ENCODE measurements at places on chromosomes 1 and 21. TPM values are rescaled to one million over a fixed set of nuclear protein-coding genes. Genes with fewer than 3 reads are reported as not detected.

MXRA8 gene
- total RNA-seq, result 0.75 TPM

LCE1B gene
- total RNA-seq, result not detected

TFF2 gene
- total RNA-seq, result not detected

TNFRSF8 gene
- total RNA-seq, result 35.1 TPM

RGS16 gene
- 94.3 TPM for total RNA-seq

DNALI1 gene
- total RNA-seq, result not detected

DNA sequence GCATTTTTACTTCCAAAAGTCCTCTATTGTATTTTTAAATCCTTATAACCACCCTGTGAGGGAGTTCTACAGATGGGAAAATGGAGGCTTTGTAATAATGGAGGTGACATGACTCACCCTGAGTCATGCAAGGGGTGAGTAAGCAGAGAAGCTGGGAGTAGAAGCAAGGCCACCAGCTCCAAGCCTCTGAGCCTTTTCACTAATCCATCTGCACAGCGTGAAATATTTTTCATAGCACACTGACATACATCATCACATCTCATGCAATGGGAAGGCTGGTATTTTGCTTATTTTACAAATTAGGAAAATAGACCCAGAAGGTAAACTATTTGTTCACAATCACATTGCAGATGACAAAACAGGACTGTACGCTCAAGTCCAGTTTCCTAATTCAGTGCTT is 96.9 kb downstream of the KCNH1 start:
- no peak for DNase-seq

DNA sequence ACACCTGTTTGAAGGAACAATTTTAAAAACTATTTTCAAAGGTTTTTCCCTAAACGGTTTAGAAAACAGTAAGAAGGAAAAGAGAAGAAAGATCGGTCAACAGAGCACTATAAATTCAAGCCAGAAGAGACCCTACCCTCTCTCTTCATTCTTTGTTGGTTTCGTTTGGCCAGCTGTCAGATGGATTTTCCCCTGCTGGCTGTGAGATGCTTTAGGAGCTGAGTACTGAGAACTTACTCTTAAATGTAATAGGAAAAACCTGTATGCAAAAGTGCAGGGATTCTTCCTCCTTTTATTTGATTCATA is 1.3 kb upstream of the TXNIP start:
- no peak for DNase-seq

- DNase-seq, result peak; percentile 89
Measured at GRCh38 chr1:206575165-206575893, 36.9 kb downstream of the EIF2D start.

DNA sequence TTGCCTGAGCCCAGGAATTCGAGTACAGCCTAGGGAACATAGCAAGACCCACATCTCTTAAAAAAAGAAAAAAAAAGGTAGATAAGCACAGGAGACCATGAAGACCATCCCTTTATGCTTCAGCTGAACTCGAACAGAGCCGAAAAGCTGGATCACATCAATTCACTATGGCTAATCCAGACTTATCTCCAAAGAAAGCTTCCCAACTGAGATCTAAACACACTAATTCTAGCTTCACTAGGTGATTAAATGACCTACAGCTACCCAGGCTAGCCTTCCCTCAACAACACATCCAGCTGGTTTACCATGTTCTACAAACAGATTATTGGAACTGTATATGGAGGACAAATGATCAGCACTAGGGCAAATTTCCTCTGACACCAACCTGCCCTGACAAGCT is 44.0 kb upstream of the NR5A2 start:
- no peak for DNase-seq

- DNase-seq, result no peak
Measured at GRCh38 chr1:165207853-165208515, 148.5 kb downstream of the LMX1A start.

- no peak for DNase-seq
Measured at GRCh38 chr1:9404117-9404914, 111.6 kb downstream of the SPSB1 start.

GRCh38 chr21:41548781-41549180 is 40.8 kb upstream of the TMPRSS2 start:
- DNase-seq, result no peak

GRCh38 chr1:156706657-156707416 is 1.5 kb upstream of the CRABP2 start:
- DNase-seq, result no peak

DNA sequence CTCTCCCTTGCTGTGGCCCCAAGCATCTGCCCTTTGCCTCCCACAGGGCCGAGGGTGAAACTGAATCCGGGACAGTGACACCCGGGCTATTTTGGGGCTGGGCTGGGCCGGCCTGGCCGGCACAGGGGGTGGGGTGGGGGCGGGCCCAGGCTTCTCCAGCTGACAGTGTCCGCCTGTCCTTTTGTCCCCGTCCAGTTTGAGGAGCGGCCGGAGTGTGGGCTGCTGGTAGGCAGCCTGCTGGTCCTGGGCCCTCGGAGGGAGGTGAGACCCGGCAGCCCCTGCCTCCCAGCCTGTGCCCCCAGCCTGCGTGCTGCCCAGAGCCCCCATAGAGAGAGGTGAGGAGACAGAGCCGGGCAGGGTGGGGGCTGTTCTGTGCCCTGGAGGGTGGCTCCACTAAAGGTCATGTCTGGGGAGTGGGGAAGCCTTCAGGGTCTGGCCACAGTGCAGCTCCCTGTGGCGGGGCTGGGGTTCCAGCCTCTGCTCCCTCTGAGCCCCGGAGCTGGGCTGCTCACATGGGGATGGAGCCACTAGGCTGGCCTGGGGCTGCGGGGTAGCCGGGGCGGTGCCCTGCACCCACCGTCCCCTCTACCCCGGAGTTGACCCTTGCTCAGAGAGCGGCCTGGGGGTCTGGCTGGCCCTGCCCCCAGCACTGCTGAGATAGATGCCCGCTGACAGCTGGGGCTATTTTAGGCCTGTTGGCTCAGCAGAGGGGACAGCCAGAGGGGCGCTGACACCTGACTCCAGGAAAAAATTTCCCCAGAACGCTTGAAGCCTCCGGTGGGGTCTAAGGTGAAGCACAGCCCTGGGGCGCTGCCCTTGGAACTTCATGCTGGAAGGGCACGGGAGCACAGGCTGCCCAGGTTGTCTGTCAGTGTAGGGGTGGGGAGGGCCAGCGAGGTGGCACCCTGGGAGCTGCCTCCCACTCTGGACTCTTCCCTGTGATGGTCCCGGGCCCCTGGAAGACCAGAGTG is at the start of gene OBSCN:
Gene OBSCN, plus strand, starts transcription at position 194 of the 971 bp plus-strand sequence. CDS start 3,740 bp downstream, outside the sequence.
- no peak for DNase-seq

DNA sequence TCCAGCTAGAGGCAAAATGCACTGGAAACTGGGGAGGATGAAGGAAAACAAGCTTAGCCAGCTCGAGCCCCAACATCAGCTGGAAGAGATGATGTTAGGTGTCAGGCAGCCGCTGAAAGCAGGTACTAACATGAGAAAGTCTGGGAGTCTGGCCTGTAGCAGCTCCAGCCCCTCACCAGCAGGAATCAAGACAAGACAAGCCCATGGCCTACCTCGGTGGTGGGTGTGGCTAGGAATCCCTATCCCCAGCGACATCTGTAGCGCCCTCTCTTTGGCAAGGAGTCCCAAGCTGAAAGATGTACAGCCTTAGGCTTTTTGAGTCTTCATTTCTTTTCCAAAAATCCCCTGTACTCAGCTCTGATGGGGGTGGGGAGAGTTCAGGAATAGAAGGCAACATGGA is 2.6 kb downstream of the DLGAP3 start:
- DNase-seq, result no peak

DNA sequence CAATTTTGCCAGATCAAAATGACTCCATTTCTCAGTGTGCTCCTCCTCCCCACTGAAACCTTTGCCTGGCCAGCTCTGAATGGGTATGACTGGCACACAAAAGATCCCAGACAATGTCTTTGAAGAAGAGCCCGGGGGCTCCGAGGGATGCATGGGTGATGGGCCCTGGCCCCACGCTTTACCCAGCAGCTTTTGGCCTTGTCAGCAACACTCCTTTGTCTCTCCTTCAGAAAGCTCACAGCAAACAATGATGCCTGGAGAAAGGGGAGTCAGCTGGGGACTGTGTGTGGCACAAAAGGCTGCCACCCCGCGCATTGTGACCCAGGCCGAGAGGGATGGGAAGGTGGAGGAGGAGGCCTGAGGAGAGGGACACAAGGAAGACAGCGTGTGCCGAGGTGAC is 45.9 kb downstream of the PLXNA2 start:
- no peak for DNase-seq

DNA sequence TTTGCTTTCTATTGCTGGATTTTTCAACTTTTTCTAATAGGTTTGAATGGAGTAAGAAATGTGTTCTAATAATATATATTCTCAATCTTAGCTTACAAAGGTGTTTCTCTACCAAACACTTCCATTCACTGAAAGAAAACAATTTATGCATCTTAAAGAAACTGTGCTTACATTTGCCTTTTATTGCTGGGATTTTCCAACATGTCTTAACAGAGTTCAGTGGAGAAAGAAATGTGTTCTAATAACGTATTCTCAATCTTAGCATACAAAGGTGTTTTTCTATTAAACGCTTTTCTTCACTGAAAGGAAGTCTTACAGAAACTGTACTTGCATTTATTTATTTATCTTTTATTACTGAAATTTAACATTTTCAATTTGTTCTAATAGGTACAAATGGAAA is 5.6 kb downstream of the CD53 start:
- no peak for DNase-seq

DNA sequence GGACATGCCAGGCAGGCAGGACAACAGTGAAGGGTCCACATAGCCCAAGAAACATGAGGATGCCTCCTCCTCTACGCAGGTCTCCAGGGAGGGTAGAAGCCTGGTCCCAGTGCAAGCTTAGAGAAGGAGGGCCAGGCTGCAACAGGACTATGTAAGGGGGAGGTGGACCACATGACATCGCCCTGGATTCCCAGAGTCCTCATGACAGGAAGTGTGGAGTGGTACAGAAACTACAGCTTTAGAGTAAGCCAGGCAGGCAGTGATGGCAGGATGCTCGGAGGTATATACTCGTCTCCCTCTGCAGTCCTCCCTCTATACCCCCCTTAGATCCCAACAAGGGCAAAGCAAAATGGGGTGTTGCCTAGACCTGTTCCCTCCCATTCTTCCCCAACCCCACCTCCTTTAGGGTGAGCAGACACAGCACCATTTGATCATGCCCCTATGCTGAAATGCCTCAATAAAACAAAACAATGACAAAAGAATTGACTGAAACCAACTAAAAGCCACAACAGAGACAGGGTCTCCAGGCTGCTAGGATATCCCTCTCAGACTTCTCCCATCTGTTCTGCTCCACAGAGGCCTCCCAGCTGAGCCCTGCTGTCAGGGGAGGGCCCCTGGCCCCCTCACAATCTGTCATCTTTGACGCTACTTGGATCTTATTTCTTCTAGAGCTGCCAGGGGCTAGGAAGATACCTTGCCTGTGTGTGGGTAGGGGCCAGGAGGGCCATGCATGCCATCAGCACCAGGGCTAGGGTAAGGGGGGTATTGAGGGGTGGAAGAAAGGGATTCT is 13.1 kb downstream of the FAM78B start:
- no peak for DNase-seq

- DNase-seq, result no peak
Measured at GRCh38 chr1:92051948-92052347, 22.2 kb downstream of the EPHX4 start.

DNA sequence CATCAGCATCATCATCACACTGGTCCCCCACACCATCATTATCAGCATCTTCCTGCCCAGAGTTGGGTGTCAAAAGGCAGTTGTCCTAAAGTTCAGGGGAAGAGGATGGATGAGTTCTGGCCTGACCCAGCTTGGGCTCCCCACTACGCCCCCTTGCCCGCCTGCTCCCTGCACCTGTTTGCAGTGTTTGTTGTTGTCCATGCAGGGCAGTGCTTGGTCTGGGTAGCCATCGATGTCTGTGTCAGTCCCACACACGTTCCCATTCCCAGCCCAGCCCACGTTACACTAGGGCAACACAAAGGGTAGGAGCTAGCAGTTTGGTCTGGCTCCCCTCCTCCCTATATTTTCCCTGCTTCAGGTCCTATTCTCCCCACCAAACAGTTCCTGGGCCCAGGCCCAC is 6.8 kb downstream of the THBS3 start:
- no peak for DNase-seq

- no peak for DNase-seq
Measured at GRCh38 chr1:190049314-190049713, 428.4 kb downstream of the BRINP3 start.

DNA sequence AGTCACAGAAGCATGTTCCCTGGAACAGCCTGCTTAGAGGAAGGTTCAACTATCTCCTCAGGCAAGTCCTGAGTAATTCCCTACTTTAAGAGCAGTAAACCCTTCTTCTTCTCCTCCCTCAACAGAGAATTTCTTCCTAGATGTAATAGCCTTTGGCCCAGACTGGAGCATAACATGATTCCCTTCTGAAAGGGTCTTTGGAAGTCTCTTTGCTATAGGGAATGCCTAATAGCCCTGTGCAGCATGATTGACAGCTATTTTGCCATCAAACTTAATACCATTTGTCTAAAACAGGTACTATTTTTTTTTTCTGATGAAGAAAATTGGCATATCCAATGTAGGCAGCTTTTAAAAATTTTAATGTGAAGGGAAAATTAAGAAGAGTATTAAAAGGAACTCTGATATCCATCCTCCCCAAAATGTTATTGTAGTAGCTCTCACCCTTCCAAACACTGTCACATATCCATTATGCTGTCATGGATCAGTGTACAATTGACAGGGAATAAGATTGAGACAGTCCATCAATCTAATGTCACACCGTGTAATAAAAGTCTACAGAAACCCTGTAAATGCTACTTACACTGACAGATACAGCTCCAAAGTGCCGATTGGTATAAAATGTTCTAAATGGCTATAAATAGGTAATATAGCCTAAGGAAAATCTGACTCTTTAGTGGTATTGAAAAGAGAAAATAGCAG is 884.6 kb downstream of the TTLL7 start:
- no peak for DNase-seq

GRCh38 chr1:198300451-198300850 is 143.7 kb downstream of the NEK7 start:
- no peak for DNase-seq

GRCh38 chr1:87644033-87644578 is 315.4 kb downstream of the LMO4 start:
- peak; percentile 8 for DNase-seq
